ENCODE measurements at places on chromosomes 16 and 17.

DNA sequence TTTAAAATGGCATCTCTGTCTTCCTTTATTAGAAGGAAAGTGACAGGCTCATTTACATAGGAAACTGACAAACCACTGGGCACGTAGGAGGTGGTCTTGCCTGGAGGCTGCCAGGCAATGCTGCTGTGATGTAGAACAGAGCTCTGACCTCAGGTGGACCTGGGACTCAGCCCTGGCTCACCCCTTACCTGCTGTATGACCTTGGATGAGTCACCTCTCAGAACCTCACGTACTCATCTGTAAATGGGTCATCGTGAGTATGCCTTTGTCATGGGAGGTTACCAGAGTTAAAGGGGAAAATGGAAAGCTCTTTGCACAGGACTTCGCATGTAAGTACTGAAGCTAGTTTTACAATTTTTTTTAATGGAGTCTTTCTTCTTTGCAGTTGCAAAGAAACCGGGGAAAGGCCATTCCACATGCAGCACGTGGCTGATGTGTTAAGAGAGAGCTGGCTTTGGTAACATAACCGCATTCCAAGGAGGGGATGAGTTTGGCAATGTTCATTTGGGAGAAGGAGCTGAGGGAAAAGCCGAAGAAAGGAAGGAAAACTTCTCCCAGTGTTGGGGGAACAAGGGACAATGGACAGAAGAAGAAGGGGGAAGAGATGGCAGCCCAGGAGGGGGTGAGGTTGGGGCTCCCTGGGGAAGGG is 37.4 kb upstream of the LONP2 start:
- no peak for DNase-seq

GRCh38 chr17:33039874-33040273 is 48.2 kb downstream of the SPACA3 start:
- no peak for DNase-seq

- no peak for DNase-seq
Measured at GRCh38 chr17:41383690-41384089, 1.6 kb upstream of the KRT34 start.

- no peak for DNase-seq
Measured at GRCh38 chr16:84572096-84572495, 45.8 kb downstream of the COTL1 start.

GRCh38 chr17:20151174-20151573 is 142.0 kb downstream of the SPECC1 start:
- DNase-seq, result no peak

DNA sequence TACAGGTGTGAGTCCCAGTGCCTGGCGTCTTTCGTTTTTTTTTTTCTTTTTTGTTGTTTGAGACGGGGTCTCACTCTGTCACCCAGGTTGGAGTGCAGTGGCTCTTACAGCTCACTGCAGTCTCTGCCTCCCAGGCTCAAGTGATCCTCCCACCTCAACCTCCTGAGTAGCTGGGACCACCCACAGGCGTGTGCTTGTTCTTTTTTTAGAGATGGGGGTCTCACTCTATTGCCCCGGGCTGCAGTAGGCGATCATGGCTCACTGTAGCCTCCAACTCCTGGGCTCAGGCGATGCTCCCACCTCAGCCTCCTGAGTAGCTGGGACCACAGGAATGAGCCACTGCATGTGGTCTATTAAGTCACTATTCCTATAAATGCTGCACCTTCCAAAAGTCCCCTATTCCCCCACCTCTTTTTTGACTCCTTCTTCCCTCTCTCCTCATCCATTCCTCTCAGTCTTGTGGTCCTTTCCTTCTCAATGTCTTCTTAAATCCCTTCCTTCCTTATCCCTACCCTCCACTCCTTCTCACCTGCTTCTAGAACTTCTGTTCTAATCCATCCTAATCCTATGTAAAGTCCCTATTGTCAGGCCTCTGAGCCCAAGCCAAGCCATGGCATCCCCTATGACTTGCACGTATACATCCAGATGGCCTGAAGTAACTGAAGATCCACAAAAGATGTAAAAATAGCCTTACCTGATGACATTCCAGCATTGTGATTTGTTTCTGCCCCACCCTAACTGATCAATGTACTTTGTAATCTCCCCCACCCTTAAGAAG is 9.2 kb downstream of the GGA3 start:
- DNase-seq, result no peak

GRCh38 chr16:69193855-69194254 is 6.9 kb downstream of the SNTB2 start:
- DNase-seq, result no peak

DNA sequence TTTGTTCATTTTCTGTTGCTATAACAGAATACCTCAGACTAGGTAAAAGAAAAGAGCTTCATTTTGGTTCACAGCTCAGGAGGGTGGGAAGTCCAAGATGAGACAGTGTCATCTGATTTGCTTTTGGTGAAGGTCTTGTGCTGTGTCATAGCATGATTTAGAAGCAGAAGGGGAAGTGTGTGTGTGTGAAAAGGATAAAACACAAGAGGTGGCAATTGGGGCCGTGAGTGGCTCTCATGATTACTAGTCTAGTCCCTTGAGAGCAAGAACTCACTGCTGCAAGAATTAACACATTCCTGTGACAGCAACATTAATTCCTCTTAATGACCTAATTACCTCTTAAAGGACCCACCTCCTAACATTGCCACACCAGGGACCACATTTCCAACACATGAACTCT is 8.3 kb downstream of the SLC35G3 start:
- DNase-seq, result no peak

DNA sequence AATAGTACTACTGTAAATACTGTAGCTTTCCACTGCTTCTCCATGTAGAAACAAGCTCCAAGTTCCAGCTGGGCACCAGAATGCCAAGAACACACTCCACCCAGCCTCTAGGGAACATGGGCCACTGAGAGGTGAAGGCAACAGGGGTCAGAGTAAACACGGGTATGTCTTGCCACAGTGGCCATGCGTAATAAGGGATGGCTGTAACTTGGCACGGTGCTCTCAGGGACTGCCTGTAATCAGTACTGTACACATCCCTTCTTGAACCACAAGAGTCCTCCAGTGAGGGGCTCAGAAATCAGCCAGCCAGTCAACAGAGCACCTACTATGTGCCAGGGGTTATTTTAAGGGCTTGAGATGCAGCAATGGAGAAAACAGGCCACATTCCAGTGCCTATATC is 10.8 kb downstream of the LRRC59 start:
- no peak for DNase-seq

DNA sequence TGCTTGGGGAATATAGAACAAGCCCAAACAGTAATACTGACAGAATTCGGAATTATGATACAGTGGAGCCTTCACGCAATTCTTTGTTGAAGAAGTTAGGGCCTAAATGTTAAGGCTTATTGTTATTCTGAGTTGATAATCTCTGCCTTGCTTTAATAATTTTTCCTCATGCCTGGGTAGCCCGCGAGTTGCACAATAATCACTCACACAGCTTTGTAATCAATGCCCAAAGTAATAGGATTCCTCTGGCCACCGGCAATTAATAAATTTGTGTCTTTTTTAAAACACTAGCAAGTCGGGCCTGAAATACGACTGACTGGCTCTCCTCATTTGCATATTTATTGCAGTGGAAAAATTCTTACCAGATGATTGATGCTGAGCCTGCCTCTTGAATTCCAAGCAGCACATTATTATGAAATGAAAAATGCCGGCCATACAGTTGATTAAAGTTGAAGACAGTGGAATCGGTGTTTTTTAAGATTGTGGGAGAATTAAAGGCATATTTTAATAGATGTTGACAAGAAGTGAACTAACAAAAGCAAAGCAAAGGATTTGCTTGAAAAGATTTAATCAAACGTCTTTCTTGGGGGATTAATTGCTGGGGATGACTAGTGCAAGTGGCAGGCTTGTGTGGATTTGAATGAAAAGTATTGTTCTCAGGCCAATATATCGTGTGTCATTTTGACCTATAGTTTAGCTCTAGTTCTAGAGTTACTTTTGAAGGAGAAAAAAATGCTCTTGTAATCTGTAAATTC is 30.2 kb downstream of the AATF start:
- DNase-seq, result peak; percentile 36

DNA sequence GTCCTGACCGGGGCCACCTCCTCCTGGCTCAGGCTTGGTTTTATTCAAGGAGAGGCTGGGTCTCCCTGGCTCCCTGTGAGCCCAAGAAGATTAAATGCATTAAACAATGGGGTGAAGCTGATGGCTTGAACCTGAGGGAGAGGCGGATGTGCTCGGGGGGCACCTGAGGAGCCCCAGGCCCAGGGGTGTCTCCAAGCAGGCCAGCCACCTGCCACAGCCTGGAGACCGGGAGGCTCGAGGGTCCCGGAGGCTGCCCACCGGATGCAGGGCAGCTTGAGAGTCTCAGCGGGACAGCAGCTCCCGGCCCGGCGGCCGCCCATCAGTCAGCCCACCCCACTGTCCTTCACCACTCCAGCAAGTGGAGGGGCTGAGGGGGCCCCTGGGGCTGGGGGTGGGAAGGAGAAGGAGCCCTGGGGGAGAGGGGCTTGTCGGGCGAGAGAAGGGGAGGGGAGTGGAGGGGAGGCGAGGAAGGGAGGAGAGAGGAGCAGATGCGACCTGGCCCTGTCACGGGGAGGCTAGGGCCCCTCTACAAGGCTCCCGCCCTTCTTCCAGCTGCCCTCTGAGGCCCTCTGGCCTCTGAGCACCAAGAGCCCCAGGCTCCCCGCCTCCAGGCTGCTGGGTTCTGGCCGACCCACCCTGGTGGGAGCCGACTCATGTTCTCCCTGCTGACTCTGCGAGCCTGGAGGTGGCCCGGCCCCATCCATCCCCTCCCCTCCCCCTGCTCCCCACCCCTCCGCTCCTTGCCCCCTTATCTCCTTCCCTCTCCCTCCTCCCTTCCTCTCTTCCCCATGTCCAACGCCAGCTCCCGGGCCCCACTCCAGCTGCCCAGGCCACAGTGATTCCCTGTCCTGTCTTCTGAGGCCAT is 13.2 kb downstream of the CD7 start:
- no peak for DNase-seq

- DNase-seq, result no peak
Measured at GRCh38 chr17:66980896-66981295, 16.4 kb downstream of the CACNG4 start.

DNA sequence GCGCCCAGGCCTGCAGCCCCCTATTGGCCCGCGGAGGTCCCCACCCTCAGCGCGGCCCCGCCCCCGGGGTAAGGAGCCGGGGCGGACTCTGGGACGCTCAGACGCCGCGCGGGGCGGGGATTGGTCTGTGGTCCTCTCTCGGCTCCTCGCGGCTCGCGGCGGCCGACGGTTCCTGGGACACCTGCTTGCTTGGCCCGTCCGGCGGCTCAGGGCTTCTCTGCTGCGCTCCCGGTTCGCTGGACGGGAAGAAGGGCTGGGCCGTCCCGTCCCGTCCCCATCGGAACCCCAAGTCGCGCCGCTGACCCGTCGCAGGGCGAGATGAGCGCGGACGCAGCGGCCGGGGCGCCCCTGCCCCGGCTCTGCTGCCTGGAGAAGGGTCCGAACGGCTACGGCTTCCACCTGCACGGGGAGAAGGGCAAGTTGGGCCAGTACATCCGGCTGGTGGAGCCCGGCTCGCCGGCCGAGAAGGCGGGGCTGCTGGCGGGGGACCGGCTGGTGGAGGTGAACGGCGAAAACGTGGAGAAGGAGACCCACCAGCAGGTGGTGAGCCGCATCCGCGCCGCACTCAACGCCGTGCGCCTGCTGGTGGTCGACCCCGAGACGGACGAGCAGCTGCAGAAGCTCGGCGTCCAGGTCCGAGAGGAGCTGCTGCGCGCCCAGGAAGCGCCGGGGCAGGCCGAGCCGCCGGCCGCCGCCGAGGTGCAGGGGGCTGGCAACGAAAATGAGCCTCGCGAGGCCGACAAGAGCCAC is at the start of gene NHERF1:
Gene NHERF1 (plus strand): TSS at position 100 of the 750 bp plus-strand sequence. CDS start 219 bp downstream, at position 319.
- peak; percentile 73 for DNase-seq

DNA sequence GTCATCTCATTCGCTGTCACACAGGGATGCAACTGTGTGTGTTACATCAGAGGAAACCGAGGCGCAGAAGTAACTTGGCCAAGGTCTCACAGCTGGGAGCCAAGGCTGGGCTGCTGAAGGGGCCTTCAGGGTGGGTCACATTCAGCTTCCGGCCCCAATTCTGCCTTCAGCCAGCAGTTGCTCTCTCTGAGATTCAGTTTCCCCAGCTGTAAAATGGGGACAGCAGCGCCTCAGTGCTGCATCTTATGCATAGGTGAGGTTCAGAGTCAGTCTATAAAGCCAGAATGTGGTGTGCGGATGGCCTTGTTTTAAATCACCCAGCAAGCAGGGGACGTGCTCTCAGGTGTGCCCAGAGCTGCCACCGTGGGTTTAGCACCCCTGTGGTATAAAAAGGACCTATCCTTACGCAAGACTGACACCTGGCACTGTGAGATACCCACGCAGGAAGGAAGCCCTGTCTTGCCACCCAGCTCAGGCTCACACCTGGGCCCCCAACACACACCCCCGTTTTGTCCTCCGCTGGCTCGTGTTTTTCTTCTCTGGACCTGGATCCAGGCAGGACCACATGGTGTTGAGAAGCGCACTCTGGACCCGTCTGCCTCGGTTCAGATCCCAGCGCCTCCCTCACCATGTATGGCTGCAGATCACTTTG is 94.6 kb upstream of the GSE1 start:
- no peak for DNase-seq

DNA sequence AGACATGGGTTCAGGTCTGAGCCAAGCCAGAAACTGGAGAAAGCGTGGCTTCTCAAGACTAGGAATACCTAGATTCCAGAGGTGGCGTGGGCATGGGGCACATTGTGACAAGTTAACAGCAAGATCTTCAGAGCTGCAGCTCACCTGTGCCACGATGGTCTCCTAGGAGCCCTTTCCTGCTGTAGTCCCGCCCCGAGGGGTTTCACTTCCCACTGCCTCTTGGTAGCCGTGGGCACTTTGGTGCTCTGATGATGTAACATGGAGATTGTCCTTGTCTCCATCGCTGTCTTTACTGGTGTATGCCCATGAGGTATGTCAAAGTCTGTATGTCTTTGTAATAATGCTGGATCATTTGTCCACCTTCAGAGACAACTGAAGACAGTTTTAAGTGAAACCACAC is 89.7 kb downstream of the WWOX start:
- no peak for DNase-seq

DNA sequence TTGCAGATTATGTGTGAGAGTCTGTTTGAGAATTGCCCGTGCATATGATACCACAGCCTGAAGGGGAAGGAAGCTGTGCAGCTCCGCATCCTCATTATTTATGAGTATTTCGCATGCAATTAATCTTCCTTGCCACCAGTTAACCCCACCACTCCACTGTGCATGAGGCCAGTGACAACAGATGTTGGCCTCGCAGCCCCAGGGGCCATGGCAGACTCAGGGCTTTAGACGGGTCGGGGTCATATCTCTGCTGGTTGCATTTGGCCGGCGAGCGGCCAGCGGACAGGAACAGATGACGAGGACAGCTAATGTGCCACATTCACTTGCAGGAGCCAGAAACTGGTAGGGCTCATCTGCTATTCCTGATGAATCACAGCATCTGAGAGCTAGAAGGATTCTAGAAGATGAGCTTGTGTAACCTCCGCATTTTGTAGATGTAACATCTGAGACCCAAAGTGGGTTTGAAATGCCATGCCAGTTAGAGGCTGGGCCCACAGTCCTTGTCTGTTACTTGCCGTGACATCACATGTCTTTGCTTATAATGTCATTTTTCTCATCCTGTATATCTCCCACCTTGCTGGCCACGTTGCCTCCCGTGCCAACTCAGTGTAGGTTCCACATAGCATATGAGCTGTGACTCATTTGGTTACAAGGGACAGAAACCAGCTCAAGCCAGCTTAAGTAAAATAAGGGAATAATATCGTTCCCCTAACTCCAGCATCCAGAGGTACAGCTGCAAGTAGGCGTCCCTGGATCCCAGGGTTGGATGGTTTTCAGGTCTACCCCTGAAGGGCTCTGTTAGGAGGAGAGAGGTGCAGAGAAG is 137.2 kb downstream of the SNX29 start:
- no peak for DNase-seq

All from NCI-H1048 (cell line).